ENCODE measurements at places on chromosomes 7 and 10.
A peak's percentile ranks its signal among the peaks of the same experiment; 100 is the strongest.

- no peak for DNase-seq
Measured at GRCh38 chr7:129227646-129228578, 3.1 kb downstream of the AHCYL2 start.

DNA sequence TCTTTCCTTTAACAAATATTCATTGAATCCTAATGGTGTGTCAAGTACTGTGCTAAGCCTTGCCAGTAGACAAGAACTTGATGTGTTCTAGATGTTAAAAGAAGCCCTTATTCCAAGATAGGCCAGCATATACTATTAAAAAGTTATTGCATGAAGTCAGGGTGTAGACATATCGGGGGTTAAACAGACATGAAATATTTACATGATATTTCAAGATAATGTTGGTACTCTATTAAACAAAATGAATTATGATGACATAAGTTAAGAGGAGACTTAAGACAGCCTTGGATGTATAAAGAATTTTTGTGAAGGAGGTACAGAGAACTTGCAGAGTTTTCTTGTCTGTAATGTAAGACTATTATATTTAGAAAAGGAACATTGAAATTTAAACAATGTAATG lies 44.8 kb downstream of the HDAC9 start:
- DNase-seq = no peak

- no peak for DNase-seq
Measured at GRCh38 chr10:13925971-13926780, 339.4 kb downstream of the PRPF18 start.

DNA sequence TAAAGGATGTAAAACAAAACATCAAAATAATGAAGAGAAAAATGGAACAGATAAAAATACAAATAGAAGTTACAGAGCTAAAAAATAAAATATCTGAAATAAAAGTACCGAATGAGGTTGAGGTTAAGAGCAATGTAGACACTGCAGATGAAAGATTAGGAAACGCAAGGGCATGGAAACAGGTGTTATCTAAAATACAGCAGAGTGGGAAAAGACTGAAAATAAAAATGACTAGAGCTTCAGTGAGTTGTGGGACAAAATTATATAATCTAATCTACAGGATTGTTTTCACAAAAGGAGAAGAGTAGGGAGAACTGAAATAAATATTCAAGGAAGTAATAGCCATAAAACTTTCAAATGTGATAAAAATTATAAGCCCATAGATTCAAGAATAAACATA lies 123.8 kb downstream of the PTEN start:
- no peak for DNase-seq

GRCh38 chr7:37251222-37251621 lies 197.4 kb downstream of the ELMO1 start:
- no peak for DNase-seq

DNA sequence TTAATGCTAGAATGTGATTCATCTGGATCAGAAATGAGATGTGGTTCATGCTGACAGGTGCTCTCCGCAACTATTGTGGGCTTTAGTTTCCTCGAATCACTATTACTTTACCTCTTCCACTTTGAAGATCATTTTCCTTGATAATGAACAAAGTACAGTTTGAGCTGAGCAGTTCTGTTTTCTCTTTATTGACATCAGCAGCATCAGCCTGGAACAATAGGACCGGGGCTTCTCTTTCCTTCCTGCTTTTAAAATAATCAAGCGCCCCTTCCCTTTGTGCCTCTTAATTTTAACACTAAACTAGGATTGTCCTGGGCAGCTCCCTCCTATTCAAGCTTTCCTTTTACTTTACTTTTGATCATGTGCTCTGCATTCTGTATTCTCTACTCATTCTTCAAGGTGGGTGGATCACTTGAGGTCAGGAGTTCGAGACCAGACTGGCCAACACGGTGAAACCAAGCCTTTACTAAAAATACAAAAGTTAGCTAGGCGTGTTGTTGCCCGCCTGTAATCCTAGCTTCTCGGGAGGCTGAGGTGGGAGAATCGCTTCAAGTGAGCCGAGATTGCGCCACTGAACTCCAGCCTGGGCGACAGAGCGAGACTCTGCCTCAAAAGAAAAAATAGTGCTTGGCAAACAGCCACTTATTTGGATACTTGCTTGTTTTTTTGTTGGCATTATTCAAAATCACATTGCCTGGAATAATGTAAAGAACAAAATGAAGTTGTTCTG lies 67.0 kb upstream of the RHEB start:
- DNase-seq = no peak

DNA sequence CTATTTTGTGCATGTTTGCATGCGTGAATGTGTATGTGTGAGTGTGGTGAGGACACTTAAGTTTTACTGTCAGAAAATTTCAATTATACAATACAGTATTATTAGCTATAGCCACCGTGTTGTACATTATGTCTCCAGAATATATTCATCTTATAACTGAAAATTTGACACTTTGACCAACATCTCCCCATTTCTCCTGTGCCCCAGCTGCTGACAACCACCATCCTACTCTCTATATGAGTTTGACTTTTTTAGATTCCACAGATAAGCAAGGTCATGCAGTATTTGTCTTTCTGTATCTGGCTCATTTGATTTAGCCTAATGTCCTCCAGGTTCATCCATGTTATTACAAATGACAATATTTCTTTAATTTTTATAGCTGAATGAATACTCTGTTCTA lies 195.0 kb downstream of the GPR37 start:
- DNase-seq = no peak

- no peak for DNase-seq
Measured at GRCh38 chr10:14889318-14889717, 10.7 kb downstream of the SUV39H2 start.

DNA sequence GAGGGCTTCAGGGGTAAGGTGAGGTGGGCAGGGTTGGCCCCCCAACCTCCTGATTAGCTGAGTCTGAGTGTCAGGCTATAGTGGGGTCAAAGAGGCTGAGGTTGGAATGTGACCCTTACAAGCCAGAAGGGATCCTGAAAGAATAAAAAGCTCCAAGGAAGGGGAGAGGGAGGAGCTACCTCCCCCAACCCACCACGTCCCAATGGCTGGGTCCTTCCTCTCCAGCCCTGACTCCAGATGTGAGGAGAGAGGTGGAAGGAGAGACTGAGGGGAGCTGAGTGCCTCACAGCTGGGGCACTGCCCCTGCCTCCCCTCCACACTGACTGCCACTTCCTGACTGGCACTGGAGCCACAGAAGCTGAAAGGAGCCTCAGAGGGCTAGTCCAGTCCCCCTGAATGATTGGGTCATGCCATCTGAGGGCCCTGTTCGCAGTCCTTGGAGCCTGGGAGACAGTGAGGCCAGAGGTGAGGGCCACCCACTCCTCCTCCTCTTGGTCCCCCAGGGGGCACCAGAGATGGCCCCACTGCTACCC lies 20.6 kb downstream of the IMPDH1 start:
- no peak for DNase-seq

DNA sequence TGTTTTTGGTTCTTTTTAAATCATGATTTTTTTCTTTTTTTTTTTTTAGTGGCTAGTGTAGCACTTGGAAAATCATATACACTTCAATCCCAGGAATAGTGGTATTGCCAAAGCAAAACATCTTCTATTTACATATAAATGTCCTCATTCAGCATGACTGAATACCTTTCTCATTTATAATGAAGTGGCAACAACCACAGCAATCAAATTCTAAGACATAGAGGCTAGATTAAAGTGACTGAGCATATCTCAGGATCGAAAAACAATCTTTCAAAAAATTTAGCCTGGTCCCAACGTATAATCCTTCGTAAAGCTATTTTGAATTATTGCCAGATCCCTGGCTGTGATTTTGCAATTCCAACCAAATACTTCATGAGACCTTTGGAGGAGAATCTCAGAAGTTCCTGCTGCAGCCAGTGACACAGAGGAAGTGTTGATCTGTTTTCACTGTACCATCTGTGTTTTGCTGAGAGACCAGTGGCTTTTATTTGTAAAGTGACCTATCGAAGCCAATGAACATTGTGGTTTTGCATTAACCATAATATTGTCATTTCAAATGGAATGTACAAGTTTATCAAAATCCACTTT lies 29.8 kb upstream of the SP8 start:
- no peak for DNase-seq

- DNase-seq = peak; percentile 85
Measured at GRCh38 chr10:103661198-103661950, 167.9 kb downstream of the NEURL1 start.

GRCh38 chr7:150435047-150435389 lies 15.4 kb upstream of the GIMAP8 start:
- no peak for DNase-seq

- DNase-seq = no peak
Measured at GRCh38 chr10:63633677-63634487, 112.7 kb downstream of the REEP3 start.

DNA sequence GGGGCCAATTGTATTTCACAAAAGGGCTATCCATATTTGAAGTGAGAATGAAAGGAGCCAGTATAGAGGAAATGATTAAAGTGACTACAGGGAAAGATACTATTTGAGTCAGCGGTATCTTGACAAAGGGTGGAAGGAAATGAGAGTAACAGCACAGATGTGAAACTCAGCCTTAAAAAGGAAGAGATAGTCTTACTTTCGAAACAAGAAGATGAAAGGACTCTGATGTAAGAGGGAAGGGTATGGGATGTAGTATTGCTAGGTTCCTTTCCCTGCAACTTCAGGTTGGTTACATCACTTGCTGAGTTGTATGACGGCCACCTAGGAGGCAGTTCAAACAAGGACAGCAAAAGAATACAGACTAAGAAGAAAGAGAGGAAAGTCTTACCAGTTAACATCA lies 13.7 kb downstream of the CISD1 start:
- no peak for DNase-seq

DNA sequence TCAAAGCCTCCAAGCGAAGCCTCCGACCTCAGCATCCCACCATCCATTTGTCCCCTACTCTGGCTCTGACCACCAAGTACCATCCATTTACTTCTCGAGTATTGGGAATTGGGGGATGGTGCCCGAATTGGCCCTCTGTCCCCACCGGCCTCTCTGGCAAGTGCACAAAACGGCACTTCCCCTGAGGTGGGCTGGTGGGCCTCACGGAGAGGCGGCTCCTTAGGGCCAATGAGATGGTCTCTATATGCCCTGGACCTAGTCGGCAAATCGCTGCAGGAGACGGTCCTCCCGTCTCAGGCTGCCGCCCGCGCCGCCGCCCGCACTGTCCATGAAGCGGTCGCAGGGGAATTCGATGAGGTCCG lies 2.8 kb downstream of the TRIL start:
- DNase-seq = no peak

DNA sequence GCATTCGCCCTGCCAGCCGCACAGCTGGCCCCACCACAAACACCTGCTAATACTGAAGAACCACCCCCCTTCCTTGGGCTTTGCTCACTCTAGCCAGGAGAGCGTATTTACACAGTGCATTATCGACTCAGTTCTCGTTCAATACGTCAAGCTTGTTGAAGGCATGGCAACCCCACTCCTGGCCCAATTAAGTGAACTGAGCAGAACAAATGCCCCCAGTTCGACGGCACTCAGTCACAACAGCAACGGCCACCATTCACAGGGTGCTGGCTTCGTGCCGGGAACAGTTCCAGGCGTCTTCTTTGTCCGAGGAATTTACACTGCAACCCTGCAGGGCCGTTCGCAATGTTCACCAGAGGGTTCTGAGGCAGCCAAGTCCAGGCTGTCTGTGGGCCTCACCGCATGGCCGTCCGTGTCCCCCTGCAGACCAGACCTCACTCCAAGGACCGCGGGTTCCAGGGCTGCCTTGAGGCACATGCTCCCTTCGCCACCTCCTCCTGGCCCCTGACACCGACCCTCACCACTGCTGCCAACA lies 175.3 kb downstream of the DIP2C start:
- DNase-seq = no peak

DNA sequence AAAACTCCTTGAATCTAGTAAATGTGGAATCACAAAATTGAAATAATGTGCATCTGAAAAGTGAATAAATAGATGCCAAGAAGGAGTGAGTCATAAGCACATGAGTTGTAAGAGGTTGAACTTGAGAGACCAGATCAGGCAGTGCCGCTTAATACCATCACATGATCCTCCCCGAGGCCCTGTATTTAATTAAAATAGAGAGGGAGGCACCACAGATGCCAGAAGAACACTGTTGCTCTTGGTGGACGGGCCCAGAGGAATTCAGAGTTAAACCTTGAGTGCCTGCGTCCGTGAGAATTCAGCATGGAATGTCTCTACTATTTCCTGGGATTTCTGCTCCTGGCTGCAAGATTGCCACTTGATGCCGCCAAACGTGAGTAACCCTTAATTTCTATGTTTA lies at the start of gene GPNMB:
TSS of gene GPNMB (plus strand) at position 221 of the 400 bp plus-strand sequence. CDS start at position 304, 83 bp downstream.
- peak; percentile 80 for DNase-seq

GRCh38 chr7:36970551-36971514 lies 246.5 kb upstream of the AOAH start:
- DNase-seq = no peak

DNA sequence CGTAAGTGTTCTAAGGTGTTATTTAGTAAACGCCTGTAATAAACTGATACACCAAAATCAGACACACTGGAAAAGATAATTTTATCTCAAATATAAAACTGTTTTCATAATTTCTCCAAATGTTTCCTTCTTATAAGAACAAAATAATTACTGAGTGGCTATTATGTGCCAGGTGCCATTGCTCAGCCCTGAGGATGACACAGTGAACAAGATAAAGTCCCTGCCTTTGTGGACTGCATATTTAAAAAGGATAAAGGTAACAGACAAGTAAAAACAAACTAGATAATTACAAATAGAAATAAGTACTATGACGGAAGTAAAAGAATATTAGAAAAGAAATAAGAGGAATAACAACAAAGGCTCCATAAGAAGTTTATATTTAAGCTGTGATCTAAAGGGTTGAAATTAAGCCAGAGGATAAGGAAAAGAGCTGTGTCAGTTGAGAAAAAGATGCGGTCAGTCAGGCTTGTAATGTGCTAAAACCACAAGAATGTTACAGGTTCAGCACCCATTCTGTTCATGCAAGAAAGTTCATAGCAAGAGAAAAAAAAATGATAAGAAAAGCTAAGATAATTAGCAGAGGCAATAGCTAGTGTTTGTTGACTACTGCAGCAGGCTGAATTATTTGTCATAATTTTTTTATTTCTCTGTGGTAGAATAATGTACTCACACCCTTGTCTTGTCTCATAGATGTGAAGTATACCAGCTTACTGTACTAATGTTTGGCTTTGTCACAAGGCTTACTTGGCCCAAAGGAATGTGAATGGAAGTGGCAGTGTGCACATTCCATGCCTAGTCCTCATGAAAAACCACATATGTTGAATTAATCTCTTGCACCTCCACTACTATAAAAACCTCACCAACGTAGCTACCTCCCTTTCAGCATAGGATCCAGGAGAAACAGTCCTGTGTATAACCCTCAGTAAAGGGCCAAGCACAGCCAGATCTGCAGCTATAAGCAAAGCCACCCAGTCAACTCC lies 75.1 kb downstream of the CRPPA start:
- peak; percentile 39 for DNase-seq

- no peak for DNase-seq
Measured at GRCh38 chr10:101779544-101780186, 3.6 kb downstream of the NPM3 start.

DNA sequence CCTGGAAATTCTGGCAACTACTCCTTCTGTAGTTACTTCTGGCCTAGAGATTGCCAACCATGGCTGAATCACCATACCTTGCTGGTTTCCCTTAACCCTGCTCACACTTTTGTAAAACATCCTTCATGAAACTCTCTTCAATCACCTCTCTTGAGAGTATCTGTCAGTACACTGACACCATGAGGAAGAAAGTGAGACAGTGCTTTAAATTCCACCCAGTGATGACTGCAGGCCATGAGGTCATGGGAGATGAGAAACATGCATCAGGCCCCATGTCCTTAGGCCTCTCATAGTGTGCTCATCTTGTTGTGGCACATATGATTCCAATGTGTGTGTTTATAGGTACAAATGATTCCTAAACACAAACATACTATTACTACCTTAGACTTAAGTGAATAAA lies 24.6 kb upstream of the NAMPT start:
- no peak for DNase-seq

GRCh38 chr7:35736725-35737124 lies 41.8 kb upstream of the HERPUD2 start:
- DNase-seq = peak; percentile 42
